ENCODE measurements at places on chromosomes 4 and X.

GRCh38 chr4:1170976-1171310, 1.4 kb downstream of the SPON2 start:
- DNase-seq = no peak

DNA sequence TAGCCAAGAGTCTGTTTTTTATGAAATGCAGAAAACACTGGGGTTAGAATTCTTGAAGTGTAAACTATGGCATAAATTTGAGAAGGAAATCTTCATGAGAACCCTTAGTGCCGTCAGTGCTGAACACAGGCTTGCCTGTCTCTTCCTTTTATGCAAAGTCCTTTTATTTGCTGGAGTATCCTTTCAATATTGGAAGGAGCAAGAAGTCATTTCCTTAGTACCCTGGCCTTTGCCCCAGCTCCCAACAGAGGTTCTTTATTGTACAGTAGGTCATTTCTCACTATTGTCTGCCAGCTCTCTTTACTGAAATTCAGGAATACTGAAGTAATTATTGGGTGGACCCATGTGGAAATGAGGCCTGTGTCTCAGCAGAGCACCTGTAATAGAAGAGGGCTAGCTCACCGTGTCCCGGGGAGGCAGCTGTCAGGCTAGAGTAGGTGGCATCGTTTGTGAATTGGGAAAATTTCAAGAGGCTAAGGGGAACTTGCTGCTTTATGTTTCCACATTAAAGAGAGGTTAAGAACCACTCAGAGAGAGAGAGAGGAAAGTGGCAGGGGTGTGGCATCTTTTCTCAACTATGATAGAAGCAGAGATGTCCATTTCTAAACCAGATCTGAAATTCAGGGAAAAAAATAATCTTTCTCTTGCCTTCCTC, 8.7 kb downstream of the FHDC1 start:
- no peak for DNase-seq

DNA sequence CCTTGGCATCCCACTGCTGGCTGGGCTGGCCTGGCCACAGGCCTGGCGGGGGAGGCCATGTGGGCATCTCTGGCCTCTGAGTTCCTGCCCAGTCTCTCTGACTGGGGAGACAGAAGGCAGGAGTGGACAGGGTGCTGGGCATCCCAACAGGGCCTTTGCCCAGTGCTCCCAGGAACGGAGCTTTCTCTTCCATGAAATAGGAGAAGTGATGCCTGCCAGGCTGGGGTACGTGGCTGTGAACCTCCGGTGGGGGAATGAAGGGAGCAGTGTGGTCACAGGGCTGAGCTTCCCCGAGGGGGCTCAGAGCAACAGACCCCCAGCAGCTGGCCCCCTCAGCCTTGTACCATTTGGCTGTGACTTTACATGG, 40.4 kb upstream of the HMX1 start:
- DNase-seq = no peak

DNA sequence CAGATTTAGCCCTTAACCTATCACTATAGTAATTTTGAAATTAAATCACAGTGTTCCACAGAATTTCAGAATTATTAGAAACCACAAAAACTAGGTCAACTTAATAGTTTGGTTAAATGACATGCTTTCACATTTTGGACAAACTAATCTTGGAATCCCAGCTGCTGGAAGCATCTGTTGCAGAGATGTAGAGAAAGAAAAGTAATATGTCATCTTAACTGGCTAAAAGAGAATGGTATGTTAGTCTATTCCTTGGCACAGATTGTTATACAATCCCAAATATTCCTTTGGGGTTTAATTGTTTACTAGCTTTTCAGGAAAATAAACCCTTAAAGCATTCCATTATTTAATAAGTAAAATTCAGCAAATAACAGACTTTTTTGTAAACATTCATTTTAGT, 519.9 kb downstream of the IL15 start:
- no peak for DNase-seq

GRCh38 chr4:157674699-157675098, 454.2 kb downstream of the GRIA2 start:
- DNase-seq = no peak

DNA sequence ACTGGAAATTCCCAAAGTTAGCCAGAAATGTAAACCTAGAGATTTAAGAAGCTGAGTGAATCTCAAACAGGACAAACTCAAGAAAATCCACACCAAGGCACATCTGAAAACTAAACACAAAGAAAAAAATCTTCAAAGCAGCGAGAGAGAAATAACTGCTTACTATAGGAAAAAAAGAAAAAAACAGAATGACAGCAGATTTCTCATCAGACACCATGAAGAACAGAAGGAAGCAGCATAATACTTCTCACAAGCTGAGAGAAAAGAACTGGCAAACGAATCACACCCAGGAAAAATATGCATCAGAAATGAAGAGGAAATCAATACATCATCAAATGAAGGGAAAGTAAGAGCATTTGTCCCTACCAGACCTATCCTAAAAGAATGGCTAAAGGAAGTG, 236.3 kb upstream of the ADAMTS3 start:
- DNase-seq = no peak

GRCh38 chr4:78945651-78946179, 6.5 kb upstream of the PAQR3 start:
- no peak for DNase-seq

- no peak for DNase-seq
Observed at GRCh38 chr4:170805352-170805751, 715.6 kb upstream of the AADAT start.

GRCh38 chr4:81758574-81759264, 287.0 kb upstream of the RASGEF1B start:
- no peak for DNase-seq

GRCh38 chr4:39587881-39588280, 50.8 kb downstream of the SMIM14 start:
- DNase-seq = no peak

GRCh38 chr4:10023050-10023419, 1.7 kb upstream of the SLC2A9 start:
- no peak for DNase-seq

DNA sequence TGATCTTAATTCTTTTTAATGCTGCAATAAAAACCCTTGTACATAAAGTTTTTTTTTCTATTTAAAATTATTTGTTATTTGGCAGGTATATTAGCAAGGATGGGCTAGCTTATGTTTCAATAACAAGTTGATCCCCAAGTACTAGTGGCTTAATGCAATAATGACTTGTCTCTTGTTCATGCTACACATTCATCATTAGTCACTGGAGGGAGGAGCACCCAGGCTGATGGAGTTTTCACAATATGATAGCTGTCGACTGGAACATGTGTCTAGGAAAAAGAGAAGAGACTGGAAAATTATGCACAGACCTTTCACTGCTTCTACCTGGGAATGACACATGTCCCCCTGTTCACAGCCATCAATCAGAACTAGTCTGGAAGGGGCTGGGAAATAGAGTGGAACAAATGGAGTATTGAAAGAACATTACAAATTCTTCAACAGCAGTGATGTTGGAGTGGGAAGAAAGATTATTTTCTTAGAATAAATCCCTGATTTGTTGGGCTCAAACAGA, 387.9 kb upstream of the RPS6KA3 start:
- no peak for DNase-seq

DNA sequence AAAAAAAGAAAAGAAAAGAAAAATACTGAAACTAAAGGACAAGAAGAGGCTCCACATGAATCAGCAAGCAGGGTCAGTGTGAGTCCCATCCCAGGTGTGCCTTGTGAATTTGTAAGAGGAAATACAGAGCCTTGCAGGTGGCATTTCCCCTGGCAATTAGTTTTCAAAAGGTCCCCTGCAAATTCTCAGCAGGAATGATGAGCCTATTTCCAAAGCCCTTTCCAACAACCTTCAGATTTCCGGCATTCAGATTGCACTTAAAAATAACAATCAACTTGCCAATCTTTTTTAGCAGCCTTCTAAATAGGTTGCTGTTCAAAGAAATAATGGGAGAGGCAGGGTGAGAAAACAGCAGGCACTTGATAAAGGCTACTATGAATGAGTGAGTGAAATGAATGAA, 66.4 kb upstream of the OR13H1 start:
- no peak for DNase-seq

GRCh38 chr4:170008371-170008770, 17.8 kb downstream of the MFAP3L start:
- no peak for DNase-seq

GRCh38 chr4:120218981-120219380, 152.3 kb upstream of the MAD2L1 start:
- no peak for DNase-seq

DNA sequence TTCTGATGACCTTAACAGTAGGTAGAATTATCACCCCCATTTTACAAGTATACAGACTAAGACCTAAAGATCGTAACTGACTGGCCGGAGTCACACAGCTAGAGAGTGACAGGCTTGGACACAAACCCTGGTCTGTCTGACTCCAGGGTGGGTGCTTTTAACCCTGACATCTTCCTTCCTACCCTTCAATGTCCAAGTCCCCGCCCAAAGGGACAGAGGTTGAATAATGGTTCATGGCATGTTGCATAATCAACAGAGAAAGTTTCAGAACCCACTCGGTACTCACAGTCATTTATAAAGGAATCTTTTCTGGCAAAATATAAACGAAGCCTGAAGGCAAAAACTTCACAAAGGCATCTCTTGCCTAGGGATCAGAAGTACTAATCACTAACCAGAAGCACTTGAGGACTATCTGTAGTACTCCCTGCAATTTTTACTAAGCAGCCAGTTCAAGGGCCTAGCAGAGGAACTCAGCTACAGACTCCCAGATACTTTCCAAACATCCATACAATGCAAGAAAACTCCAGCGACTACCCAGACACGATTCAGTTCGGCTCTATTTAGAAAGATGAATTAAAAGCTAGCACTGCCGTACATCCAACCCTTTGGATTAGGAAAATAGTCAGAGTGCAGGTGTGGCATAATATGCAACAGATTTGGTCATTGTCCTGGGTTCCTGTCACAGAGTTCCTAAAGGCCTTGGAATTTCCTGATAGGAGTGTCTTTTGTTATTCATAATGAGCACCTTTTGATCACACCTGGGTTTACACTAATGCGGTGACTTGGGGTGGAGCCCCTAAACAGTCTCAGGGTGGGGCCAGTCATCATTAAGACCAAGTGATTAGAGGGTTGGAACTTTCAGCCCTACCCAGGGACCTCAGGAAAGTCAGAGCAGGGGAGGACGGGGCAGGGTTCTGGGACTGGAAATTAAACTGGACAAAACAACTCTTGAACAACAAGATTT, 44.0 kb downstream of the RELL1 start:
- no peak for DNase-seq

GRCh38 chrX:129525896-129526295, 2.6 kb upstream of the SMARCA1 start:
- DNase-seq = no peak

DNA sequence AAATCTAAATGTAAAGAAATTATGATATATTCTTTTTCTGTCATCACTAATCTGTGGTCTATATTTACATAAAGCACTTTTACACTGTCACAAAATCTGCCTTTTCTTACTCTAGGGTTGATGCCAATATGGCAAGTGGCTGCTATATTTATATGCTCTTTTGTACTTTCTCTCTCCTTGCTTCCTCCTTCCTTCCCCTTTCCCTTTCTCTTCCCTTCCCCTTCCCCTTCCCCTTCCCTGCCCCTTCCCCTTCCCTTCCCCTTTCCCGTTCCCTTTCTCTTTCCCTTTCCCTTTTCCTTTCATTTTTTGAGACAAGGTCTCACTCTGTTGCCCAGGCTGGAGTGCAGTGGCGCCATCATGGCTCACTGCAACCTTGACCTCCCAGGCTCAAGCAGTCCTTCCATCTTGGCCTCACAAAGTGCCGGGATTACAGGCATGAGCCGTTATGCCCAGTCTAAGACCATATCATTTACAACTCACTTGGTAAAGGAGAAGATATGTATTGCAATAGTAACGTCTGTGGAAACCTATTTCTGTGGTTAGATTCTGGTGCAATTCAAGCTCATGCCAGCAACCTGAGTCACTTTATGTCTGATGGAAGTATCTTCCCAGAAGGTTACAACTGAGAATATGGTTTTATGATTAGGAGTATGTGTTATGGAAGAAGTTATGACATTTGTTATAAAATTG, 13.9 kb upstream of the PLAC8 start:
- DNase-seq = no peak

DNA sequence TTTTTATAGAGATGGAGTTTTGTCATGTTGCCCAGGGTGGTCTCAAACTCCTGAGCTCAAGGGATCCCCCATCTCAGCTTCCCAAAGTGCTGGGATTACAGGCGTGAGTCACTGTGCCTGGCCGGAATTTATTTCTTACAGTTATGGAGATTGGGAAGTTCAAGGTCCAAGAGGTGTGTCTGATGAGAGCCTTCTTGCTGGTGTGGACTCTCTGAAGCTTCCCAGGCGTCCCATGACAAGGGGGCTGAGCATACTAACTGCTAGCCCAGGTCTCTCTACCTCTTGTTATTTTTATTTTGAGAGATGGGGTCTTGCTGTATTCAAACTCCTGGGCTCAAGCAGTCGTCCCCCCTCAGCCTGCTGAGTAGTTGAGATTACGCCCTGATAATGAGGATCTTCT, 2.9 kb upstream of the NSD2 start:
- no peak for DNase-seq

DNA sequence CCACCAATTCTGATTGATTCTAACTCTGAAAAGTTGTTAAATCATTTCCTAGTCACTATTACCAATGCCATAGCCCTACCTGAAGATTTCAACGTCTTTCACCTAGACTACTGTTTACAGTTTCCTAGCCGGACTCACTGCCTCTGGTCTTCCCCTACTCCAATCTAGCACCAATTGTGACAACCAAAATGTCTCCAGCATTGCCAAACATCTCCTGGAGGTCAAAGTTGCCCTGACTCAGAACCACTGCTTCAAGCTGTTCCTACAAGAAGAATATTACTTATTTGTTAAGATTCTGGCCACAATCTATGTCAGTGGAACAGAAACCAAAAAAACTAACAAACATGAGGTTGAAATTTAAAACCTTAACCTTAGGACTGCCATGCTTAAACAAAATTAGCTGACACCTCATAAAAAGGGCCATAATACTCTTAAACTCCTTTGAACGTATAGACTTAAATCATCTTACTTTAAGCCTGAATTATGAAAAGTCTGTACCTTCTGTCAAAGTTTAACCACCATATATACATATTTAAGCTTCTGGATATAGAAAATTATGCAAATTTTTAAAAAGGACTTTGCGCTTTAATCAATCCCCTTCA, 2.1 kb downstream of the PDS5A start:
- no peak for DNase-seq

GRCh38 chrX:134604701-134605311, 53.5 kb downstream of the PLAC1 start:
- DNase-seq = no peak

- no peak for DNase-seq
Observed at GRCh38 chr4:80022282-80022681, 50.7 kb downstream of the ANTXR2 start.

- no peak for DNase-seq
Observed at GRCh38 chrX:139881130-139881529, 51.7 kb downstream of the ATP11C start.

GRCh38 chr4:159129814-159130550, 27.1 kb downstream of the RAPGEF2 start:
- no peak for DNase-seq

DNA sequence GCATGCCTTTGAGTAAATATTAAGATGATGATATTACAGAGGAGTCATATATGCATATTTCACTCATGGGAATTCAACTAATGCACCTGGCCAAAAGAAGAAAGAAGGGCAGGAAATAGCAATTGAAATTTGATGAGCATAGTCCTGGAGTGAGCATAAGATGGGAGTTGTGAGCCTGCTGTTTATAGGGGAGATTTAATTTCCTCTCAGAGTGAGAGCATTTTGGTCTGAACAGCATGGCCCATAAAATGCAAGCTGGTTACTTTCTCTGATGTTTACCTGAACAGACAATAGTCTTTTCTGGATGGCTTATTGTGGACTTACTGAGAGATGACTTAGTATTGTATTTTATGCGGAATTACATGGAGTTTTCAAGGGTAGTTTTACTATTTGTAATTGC, 53.6 kb downstream of the FHIP1A start:
- no peak for DNase-seq
